ENCODE measurements at places on chromosomes 16 and 17. TPM values are rescaled to one million over a fixed set of nuclear protein-coding genes. Genes with fewer than 3 reads are reported as not detected.

C17orf113 gene
- total RNA-seq: 0.95 TPM

TRAF7 gene
- 21.9 TPM for total RNA-seq

DNA sequence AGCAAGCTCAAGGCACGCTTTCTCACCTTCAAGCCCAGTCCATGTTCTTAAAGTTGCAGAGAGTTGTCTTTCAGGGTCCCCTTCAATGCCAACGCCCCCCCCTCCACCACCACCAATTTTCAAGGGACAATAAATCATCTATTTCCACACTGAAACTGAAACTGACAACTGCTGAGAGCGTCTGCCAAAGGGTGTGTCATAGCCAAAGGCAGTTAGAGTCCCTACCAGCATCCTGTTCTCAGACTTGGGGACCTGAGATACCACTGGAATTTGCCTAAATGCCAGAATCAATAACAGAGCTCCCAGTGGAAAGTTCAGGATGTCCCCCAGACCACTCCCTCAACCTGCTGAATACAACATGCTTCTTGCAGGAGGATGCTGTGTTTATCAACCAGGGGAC is 133.2 kb upstream of the SOX9 start:
- DNase-seq: no peak

GRCh38 chr17:39196808-39197291 is 619 bp downstream of the CACNB1 start:
- no peak for DNase-seq

- DNase-seq: no peak
Observed at GRCh38 chr17:57441270-57441600, 184.9 kb downstream of the MSI2 start.

DNA sequence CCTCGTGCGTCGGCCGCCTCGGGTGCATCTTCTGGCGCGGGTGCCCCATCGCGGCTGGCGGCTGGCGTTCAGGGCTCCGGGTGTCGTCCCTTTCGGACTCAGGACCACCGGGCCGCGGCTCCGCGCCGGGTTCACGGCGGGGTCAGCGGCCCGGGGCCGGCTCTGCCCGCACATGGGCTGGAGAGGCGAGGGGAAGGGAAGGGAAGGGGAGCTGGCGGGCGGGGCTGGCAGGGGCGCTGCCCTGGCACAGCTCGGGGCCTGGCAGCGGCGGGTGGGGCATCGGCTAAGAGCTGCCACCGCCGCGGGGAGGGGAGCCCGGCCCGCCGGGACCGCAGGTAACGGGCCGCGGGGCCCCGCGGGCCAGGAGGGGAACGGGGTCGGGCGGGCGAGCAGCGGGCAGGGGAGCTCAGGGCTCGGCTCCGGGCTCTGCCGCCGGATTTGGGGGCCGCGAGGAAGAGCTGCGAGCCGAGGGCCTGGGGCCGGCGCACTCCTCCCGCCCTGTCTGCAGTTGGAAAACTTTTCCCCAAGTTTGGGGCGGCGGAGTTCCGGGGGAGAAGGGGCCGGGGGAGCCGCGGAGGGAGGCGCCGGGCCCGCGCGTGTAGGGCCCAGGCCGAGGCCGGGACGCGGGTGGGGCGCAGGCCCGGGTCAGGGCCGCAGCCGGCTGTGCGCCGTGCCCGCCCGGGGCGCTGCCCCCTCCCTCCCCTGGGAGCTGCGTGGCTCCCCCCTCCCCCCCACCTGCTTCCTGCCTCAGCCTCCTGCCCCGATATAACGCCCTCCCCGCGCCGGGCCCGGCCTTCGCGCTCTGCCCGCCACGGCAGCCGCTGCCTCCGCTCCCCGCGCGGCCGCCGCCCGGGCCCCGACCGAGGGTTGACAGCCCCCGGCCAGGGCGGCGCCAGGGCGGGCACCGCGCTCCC is 646 bp downstream of the HIC1 start:
- DNase-seq: no peak
